Cortex of kidney (tissue), 1 donor: ENCODE measurements at places on chromosomes 13 and 19.

DNA sequence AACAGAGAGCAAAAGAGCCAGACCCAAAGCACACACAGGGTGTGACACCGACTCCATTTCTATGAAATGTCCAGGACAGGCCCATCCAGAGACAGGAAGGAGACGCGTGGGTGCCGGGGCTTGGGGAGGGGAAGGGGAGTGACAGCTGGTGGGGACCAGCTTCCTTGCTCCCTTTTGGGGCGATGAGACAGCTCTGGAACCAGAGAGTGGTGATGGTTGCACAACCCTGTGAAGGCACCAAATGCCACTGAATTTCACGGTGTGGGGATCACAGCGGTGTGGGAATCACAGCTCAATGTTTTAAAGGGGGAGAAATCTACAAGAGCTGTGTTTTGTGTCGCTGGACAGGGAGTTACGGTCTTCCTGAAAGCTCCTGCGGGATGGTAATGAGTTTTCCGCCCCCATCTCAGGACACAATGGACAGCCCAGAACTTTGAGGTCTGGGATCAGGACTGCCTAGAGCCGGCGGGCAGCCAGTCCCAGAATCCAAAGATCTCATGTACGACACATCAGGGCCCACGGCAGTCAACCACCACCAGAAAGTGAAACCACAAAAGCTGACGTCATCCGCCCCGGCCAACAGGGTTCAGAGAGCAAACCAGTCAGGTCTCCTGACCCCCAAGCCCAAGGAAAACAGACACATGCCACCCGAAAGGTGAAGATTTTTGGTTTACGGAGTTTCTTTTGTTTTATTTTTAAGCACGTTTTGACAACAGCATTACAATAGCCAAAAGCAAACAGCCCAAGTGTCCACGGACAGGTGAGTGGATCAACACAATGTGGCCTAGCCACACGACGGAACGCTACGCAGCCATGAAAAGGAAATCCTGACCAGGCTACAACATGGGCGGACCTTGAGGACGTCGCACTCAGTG, 7.3 kb downstream of the SGTA start:
- DNase-seq, result no peak

- no peak for DNase-seq
Measured at GRCh38 chr13:111267784-111268183, 52.7 kb upstream of the TEX29 start.

DNA sequence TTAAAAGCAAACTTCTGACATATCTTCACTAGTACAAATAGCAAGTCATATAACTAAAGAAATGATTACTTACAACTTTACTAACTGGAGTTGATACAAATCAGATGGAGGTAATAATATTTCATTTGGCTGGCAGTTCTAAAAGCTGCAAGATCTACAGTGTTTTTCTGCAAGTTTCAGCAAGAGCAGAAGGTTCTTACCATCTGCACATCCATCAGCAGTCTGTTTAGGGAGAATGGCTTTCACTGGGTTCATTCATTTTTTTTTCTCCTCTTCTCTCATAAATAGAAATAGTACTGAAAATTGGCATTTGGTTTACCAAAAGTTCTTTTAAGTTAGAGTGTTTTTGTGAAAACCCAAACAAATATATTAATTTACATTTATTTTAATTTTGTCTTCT, 3.1 kb upstream of the SHISA2 start:
- DNase-seq, result no peak

DNA sequence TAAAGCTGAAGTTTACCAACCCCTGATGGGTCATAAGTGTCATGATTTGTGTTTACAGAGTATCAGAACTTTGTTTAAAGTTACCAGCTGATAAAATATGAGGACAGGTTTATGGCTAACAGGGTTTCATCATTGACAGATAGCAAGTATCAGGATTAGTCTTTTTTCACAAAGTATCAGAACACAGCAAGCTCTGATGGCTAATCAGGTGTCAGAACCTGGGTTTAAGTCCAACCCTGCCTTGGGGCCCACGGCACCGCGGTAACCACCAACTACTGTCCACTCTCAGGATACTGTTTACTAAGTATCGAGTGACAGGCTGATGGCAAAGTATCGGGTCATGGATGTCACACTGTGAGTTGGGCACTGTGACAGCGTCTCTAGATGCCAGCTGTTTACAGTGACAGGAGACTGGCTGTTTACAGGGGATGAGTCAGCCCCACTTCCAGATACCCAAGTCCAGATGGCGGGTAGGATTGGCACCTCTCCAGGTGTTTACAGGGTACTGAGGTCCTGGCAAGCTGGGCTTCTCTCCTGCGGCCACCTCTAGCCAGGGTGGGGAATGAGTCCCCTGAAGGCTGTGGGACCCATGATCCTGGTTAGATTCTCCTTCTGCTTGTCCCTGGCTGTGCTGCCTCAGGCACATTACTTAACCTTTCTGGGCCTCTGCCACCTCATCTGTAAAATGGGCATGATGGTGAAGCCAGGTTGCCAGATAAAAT, 21.8 kb downstream of the ARRDC2 start:
- no peak for DNase-seq

DNA sequence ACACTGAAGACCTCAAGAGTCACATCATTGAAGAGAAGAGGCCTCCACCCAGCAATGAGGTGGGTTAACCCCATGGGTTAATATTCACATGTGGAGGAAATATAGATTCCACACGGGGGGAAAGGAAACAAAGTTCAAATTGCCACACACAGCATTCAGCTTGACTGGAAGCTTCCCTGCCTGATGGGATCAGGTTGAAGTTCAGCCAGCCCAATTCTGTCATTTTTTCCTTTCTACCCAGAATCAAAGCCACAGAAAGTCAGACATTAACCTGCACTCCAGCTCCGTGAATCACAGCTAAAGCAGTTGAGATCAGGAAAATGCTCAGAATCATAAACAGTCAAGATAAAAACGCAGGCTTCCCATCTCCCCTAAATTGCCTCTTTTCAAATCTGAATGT, 208.7 kb upstream of the OBI1 start:
- DNase-seq, result no peak

DNA sequence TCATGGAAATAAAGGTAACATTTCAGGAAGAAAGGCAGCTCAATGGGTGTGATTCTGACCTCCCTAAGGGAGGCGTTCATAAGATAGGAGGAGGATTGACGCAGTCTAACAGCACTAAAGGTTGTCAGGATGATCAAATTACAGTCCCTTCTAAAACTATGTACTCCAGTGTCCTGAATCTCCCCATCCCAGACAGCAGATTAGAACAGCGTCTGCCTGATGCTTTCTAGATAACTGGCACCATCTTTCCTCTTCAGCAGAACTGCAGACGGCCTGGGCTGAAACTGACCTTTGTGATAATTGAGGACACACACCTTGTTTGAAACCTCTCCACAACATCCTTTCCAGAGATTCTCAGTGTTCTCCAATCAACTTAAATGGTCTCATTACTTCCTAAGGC, 25.5 kb upstream of the SACS start:
- no peak for DNase-seq
